ENCODE measurements at places on chromosomes 1 and 21.

DNA sequence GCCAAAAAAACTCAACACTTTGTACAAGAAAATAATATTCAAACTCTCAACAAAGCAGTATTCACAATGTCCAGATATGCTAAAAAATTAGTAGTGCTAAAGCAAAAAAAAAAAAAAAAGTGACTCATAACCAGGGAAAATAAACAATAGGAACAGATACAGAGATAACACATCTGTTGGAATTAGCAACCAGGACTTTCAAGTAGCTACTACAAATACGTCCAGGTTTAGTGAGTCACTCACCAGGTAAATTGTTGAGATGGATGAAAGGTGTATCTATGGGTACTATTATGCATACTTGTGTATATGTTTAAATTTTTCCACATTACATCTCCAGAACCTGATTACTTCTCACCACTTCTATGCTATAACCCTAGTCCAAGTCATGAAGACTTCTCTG, 144.8 kb upstream of the SLC35F3 start:
- no peak for DNase-seq

GRCh38 chr1:24714859-24715520, 30.3 kb upstream of the CLIC4 start:
- DNase-seq = no peak

DNA sequence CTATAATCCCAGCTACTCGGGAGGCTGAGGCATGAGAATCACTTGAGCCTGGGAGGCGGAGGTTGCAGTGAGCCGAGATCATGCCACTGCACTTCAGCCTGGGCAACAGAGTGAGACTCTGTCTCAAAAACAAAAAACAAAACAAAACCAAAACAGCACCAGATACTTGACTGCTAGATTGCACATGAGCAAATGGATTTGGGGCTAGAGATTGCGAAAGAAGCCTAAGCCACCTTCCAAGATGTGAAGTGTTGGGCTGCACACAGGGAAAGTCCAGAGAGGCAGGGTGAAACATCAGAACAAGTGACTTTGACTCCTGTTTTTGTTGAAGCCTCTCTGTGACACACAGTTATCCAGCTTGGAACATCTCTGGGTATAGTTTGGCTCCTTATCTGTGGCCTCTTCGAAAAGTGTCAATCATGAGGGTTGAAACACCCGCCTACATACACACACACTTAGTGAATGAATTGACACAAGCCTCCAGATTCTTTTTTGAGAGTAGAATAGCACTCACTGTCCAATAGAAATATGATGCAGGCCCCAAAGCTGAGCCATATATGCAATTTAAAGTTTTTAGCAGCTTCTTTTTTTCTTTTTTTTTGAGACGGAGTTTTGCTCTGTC, 34.2 kb upstream of the GPR137B start:
- DNase-seq = no peak

DNA sequence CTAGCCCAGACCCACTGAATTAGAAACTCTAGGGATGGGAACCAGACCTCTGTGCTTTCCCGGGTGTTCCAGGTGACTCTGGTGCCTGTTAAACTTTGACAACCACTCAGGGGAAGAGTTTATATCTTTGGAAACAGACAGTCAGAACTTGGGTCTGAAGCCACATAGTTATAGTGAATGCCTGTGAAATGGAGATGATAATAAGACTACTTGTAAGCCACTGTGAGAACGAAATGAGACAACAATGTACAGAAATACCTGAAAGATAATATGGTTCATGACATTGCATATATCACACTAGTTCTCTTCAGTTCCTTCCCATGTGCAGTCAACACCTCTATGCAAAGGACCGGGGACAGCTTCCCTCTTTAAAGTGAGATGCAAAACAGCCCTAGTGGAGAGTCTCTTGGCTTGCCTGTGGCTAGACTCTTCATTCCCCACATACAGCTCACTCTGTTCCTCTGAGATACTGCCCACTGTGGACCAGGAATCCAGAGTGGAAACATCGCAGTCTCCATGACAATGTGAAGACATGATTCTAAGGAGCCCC, 287.5 kb downstream of the ASTN1 start:
- no peak for DNase-seq

- no peak for DNase-seq
Observed at GRCh38 chr1:201329801-201330200, 46.5 kb downstream of the PKP1 start.
